ENCODE measurements at places on chromosomes 13 and 19.

DNA sequence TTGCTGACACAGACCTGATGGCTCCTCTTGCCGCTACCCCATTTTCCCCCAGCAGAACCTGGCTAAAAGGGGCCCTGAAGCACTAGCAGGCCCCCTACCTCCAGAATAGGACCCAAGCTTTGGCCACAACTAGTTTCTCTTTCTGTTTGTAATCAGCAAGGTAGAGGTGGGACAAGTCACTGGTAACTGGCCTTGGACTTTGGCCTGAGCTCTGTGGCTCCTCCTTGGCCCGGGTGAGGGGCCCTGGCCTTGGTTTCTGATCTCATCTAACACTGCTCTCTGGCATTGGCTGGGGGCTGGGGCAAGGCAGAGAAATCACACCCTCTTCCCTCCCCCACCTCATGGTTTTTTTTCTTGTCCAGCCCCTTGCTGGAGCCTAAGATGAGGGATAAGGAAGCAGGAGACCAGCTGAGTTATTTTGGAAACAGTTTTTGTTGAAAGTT is 2.1 kb downstream of the CALM3 start:
- DNase-seq, result no peak

GRCh38 chr13:62687732-62688131 is 1272.1 kb upstream of the PCDH20 start:
- DNase-seq, result no peak

DNA sequence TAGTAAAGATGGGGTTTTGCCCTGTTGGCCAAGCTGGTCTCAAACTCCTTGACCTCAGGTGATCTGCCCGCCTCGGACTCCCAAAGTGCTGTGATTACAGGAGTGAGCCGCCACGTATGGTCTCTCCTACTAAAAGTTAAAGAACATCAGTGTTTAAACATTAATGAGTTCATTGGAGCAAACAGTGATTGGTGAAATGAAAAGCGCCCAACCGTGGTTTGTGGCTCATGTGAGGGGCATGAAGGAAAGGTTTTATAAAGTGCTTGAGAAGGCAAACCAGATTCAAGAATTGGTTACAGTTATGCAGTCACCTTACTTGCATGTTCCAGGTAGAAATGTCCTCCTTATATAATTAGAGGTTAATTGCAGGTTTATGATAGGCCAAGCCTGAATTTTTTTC is 109.5 kb downstream of the ZNF675 start:
- DNase-seq, result no peak

- DNase-seq, result no peak
Observed at GRCh38 chr19:31378404-31378803, 29.2 kb upstream of the TSHZ3 start.

DNA sequence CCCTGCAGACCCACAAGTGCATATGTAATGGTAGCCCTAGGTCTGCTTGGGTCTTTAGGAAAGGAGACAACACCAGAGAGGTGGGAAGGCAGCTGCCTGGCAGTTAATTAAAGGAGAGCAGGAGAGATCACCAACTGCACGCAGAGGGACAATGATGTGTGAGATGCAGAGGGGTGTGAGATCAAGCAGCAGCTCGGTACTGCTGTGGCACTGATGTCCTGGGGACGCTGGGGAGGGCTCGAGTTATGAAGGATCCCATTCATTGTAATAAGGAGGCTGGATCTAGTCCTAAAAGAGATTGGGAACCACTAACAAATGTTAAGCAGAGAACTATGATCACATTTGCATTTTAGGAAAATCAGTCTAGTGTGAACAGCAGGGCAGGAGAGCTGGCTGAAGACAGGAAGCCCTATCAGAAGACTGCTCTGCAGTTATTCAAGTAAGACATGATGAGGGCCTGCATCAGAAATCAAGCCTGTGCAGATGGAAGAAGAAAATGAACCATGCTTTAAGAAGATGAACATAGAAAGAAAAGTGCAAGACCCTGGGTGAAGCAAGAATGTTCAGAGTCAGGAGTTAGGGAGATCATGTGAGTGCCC is 80.4 kb downstream of the DLEU7 start:
- no peak for DNase-seq

DNA sequence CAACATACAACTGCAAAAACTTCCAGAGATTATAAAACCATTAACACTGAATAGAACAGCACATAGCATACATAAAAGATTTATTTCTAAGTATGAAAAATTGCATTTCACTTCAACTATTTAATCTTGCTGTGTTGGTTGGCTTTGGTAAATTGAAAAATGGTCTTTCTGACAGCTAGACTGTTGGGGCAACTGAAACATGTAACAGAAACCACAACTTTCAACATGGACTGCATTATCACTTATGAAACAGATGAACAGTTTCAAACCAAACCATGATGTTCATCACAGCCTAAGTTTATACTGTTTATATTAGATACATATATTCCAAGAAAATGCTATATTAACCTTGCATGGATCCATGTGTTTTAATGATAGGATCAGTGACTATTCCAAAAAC is 324.1 kb upstream of the PCDH9 start:
- DNase-seq, result no peak

GRCh38 chr13:100818711-100819110 is 144.1 kb upstream of the TMTC4 start:
- no peak for DNase-seq

- no peak for DNase-seq
Observed at GRCh38 chr13:21735701-21736401, 65.0 kb downstream of the FGF9 start.

DNA sequence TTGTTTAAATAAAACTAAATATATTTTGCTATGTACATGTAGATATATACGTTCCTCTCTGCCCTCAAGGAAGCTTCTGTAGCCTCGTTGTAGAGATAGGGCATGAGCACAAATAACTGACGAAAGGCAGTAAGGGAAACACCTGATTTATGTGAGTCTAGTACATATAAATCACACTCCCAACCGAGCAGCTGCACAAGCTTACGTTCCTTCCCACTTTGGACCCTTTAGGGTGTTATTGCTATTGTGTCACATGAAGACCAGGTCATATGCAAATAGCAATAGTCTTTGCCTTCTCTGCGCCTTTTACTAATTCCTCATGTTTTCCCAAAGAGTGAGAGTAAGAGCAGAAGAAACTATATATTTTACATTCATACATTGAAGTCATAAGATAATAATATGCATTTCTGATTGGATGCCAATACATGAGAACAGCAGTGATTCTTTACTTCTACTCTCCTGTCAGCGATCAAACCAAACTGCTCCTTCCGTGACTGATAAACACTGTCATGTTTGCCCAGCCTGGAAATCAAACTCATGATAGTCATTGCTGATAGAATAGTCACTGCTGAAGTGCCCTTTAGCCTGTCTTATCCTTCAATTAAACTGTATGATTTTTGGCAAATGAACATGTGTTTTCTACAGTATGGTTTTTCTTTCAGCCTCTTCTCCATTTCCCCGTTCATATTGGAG is 127.2 kb upstream of the MAB21L1 start:
- no peak for DNase-seq

DNA sequence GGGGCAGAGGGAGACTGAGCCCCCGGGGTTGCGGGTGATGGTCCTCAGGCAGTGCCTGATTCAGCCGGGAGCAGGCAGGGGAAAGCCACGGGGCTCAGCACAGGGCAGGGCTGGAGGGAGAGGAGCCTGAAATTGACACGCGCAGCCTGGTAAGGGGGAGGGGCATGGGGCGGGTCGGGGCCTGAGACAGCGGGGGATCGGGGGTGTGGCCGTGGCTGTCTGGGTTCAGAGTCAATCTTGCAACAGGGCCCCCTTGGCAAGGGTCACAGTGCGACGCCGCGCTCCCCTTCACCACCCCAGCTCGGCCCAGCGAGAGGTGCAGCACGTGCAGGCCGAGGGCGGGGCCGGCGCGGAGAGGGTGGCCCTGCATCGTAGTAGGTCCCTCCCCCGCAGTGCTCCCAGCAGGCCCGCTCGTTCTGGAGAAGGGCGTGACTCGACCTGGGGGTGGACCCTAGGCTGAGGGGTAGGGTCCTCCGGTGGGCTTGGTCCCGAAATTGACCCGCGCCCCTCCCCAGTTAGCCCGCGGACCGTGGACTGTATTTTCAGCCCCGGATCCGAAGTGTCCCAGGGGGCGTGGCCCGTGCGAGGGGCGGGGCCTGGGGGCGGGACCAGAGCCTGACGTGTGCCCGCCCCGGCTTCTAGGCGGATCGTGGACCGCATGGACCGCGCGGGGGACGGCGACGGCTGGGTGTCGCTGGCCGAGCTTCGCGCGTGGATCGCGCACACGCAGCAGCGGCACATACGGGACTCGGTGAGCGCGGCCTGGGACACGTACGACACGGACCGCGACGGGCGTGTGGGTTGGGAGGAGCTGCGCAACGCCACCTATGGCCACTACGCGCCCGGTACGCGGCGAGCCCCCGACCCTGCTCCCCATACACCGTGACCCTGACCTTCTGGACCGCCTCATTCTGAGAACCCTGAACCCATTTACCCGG is 6.0 kb downstream of the RCN3 start:
- peak; percentile 76 for DNase-seq

GRCh38 chr13:43031881-43032280 is 8.5 kb downstream of the DNAJC15 start:
- no peak for DNase-seq

DNA sequence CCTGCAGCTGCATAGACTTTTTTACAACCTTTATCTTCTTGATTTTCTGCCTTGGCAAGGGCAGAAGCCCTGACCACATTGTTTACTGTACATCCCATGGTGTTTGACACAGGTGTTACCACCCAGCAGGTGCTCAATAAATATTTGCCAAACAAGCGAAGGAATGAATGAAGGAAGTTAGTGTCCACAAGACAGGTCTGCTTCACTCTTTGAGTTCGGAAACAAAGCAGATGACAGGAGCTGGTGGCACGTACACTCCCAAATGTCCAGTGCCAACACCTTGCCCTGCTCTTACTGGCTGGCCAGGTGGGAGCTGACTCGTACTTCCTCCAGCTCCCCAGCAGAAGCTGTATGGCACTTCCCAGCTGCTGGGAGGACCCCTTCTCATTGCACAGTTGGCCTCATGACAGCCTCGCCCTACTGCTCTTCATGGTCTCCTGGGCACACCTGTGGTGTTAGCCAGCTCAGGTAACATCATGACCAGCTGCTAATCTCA is 22.0 kb upstream of the MUC16 start:
- DNase-seq, result no peak

GRCh38 chr13:32032759-32033158 is 1.2 kb downstream of the FRY start:
- no peak for DNase-seq

GRCh38 chr13:96338030-96338429 is 248.1 kb downstream of the HS6ST3 start:
- no peak for DNase-seq

DNA sequence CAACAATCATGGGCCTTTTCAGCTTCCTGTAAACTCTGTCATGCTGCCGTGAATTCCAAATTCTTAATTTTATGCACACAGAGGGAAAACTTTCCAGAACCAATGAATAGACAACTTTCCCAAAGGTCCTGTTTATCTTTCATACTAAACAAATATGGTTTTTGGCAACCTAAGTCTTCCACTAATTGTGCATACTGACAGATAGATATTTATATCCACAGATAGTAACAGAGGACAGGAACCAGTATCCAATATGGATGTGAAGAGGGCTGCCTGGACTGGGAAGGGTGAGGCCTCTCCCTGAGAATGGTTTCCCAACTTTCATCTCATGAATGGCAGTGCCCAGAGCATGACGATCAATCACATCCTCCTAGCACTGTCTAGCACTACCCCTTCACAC is 80.4 kb downstream of the MRPL57 start:
- no peak for DNase-seq

- DNase-seq, result no peak
Observed at GRCh38 chr19:4500841-4501591, 17.3 kb downstream of the PLIN4 start.

- DNase-seq, result no peak
Observed at GRCh38 chr13:72545030-72545719, 182.3 kb downstream of the MZT1 start.

DNA sequence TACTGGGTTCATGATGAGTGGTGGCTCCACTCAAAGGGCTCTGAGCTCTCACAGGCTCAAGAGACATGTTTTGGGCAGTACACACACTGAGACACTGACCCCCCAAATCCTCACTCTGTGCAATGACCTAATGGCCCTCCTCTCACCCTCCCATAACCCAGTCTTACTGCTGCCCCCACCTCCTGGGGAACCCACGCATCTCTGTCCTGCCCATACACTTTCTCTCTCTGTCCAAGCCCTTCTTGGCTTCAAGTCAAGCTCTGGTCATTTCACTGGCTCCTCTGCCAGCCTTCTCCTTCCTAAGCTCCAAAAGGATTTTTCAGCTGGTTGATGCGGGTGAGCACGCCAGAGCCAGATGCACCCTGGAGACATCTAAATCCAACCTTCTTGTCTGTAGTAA is 187.9 kb upstream of the TSHZ3 start:
- DNase-seq, result no peak

GRCh38 chr19:13137290-13137794 is 12.8 kb downstream of the STX10 start:
- no peak for DNase-seq

GRCh38 chr19:40582467-40582866 is 5.8 kb downstream of the SHKBP1 start:
- no peak for DNase-seq

DNA sequence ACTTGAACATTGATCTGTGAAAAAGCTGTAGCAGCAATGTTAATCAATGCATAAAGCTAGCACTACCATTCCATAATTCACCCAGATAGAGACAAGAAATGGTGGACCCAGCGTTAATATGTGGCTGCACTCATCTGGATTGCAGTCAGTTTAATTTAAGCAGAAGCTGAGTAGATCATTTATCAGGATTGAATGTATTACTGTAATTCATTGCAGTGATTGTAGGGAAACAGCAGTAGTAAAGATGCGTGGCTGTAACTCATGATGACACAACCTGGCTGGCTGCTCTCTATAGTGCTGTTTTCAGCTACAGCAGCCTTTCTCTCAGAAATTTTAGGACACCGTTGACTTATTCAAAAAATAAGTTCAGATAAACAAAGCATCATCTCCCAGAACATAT is 499.5 kb upstream of the SLITRK6 start:
- no peak for DNase-seq

DNA sequence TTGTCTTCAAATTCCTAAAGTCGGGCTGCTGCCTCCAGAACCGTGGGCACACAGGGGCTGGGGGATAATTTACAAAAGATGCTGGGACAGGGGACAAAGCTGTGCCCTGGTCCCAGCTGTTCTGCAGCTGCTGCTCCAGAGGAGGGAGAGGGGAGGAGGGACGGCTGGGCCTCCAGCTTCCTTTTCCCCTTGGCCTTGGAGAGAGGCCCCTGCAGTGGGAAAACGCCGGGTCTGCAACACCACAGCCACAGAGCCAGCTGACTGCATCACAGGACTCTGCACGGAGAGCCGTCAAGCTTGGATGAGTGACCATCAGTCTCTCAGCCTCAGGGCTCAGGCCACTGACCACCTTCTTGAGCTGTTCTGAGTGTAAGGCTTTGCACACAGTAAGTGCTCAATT is 6.1 kb downstream of the DOCK6 start:
- DNase-seq, result no peak

- no peak for DNase-seq
Observed at GRCh38 chr19:53581871-53582279, 43.9 kb downstream of the ZNF331 start.

- DNase-seq, result no peak
Observed at GRCh38 chr13:107834717-107835116, 380.6 kb downstream of the LIG4 start.

Measured in CD4-positive, alpha-beta T cell treated with Interleukin-2 at 100 ng/mL for 4 hours (primary cell).